ENCODE measurements at places on chromosomes 2 and 18.
A peak's percentile ranks its signal among the peaks of the same experiment; 100 is the strongest.

GRCh38 chr2:43154685-43155084, 71.7 kb downstream of the ZFP36L2 start:
- DNase-seq: no peak

DNA sequence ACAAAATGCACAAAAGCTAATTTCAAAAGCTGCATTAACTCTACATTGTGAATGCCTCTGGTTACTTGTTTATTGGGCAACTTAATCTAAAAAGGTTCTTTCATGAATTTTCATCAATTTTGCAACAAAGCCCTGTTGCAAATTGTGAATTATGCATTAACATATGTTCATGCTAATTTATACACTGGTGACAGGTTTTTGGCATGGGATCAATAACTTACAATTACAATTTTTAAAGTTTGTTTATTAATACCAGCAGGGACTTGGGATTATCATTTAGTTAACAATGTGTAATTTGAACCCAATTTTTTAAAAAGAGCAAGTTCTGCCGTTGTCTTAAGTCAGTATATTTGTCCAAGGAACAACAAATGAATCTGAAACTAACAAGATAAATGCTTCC, 183.6 kb downstream of the DCC start:
- DNase-seq: no peak

GRCh38 chr2:28449488-28450395, 46.1 kb upstream of the PLB1 start:
- peak; percentile 85 for DNase-seq

DNA sequence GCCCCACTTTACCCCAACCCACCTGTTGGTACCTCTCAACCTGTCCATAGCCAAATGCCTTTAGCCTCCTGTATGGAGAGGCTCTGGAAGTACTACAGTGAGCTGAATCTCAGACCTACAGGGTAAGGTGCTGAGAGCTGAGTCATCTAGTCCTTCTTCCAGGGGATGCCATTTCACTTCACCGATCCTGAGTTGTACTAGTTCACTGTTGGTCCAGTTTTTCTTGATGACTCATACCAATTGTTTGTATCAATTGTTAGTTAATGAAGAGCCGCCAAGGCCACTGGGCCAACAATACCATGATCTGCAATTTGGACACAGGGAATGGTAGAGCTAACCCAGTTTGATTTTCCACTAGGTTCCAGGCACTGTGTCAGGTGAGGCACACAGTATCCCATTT, 257.0 kb downstream of the CLIP4 start:
- peak; percentile 2 for DNase-seq

- DNase-seq: no peak
Observed at GRCh38 chr2:20580690-20581437, 70.0 kb downstream of the HS1BP3 start.

GRCh38 chr2:10471046-10471571, 23.0 kb upstream of the ODC1 start:
- DNase-seq: no peak

GRCh38 chr2:41495050-41495449, 552.8 kb upstream of the PKDCC start:
- DNase-seq: no peak

GRCh38 chr2:224268441-224268840, 133.5 kb downstream of the FAM124B start:
- DNase-seq: peak; percentile 98

- DNase-seq: no peak
Observed at GRCh38 chr2:96503637-96504243, 1.4 kb downstream of the NEURL3 start.

GRCh38 chr18:79853993-79854364, 56.2 kb downstream of the KCNG2 start:
- no peak for DNase-seq

- DNase-seq: no peak
Observed at GRCh38 chr2:149719695-149720094, 132.1 kb upstream of the MMADHC start.

DNA sequence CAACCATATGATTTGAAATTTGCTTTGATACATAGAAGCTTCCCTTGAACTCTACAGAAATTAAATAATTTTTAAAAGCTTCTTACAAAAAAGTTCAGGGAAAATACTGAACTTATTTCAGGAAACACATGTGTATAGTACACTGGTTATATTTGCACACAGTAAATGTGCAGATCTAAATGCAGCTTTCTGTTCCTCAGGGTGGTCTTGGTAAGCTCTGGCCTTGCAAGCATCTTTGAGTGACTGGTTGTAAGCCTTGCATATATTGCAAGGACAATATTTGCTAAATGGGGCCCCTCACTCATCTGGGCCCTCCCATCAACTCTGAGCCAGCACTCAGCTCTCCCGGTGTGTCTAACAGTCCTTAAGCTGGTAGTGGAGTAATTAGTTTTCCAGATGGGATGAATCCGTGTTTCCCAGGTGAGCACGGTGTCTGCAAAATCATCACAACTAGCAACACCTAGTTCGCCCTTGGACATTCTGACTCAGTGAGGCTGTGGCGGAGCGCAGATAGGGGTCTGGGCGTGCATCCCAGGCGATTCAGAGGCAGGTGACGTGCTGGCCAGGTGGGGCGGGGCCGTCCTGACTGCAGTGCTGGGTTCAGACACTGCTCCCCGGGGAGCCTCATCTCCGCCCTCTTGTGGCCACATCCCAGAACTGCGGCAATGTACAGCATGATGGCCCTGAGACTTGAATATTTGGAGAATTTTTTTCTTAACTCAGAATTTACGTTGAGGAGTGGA, 149.6 kb downstream of the MBP start:
- peak; percentile 92 for DNase-seq

DNA sequence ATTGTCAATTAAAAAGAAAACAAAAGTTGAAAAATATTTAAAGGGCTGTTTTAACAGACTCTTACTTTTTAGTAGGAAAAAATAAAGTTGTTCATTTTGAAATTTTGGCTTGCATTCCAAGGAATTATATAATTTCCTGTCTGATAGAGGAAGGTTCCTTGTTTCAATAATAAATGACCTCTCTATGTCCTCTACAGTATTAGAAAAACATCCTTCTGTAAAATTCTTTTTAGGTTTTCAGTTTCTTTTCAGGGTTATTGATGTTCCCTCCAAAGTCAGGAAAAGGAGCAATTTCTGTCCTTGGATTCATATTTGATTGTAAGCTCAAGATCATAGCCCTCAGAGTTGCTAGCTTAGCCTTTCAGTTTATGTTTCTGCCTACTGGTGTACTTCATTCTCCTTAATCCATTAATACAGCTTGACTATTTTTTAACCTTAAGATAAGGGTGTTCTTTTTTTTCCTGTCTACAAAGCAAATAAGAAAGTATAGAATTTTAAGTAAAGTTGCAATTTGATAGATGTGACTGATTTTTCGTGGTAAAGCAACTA, 125.2 kb upstream of the COL3A1 start:
- DNase-seq: no peak

- DNase-seq: no peak
Observed at GRCh38 chr18:54323970-54324369, 33.7 kb downstream of the STARD6 start.

DNA sequence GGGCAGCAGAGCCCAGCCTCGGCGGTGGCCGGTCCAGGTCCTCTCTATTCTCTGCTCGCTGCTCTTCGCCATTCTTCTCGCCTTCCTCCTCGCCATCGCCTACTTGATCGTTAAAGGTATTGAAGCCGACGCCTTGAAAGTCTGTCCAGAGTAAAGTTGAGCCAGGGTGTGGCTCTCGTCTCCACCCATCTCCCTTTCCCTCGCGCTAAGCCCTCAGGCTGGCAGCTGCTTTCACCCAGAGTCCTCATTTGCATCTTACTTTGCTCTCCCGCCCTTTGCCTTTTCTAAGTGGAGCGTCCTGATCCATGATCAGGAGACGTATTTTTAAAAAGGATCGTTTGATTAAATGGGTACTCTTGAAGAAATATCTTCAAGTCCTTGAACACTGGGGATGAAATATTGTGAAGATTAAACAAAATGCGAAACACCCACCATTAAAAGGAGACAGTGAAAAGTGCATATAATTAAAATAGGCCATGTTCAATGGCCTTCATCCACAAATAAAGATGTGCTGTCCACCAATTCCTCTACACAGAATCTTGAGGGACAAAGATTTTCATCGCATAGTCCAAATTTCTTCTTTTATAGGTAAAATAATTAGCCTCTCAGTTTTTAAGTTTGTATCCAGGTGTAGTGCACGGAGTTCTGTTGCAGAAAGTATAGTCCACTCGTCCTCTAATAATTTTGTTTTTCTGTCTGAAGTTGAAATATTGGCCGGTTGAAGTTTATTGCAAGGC, 657 bp downstream of the ARL6IP6 start:
- peak; percentile 78 for DNase-seq

DNA sequence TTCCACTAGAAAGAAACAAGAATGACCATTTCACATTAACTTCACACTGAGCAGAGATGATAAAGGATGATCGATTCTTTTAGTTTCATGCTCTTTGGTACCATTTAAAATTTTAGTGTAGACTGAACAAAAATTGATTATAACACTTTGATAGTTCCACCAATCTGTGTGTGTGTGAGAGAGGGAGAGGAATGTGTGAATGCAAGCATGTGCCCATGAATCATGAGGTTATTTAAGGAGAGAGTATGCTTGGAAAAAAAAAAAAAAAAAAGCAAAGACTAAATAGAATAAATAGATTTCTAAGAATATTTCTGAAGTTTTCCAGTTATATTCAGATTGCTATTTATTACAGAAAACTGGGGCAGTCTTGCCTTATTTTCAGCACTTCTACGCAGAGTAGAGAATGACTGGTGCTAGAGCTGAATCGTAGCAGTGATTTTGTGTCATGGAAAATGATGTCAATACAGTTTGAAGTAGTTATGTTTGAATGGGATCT, 900.8 kb downstream of the SLC4A3 start:
- DNase-seq: peak; percentile 50

DNA sequence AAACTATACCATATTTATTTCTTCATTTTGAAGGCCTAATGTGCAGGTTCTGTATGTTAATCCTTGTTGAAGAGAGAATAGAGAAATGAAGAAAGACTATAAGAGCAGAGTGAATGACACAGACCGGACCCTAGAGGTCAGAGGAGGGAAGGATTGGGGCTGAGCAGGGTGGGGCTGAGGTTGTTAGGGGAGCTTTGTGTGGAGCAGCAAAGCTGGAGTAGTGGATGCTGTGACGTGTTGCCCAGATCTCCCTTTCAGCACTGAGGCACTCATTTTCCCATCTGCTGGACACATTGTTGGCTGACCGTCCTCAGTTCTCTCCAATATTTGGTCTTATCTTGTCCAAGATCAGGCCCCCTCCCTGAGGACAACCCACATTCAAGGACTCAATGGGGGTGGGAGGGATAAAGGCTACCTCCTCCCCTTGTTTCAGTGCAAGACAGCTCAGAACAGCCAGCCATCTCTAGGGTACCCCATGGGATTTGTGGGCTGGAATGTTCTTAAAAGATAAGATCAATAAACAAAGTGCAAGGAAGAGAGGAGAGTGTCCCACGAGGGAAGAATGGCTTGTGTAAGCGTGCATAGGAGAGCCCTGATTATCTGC, 143.6 kb downstream of the TDRD15 start:
- no peak for DNase-seq

DNA sequence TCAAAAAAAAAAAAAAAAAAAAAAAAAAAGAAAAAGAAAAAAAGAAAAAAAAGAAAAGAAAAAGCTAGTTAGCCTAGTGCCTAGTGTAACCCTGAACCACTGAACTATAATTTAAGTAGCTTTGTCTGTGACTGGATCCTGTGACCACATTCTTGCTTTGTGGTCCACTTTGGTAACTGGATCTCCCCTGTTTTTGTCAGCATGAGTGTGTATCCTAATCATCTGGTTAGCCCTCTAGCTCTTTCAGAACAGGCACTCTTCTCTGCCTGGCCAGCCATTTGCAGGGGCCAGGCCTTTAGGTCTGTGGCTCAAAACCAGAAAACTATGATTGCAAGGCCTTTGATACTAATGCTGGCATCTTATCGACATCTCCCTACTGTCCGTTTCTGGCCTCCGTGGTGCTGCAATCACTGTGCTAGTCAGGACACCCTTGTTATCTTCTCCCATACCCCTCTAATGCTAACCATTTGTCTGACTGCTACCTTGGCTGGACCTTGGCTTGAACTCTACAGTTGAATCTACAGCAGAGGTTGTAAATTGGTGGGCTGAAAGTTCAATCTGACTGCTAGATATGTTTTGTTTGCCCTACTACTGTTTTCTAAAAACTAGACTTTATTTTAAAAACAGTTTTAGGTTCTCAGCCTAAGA, 40.5 kb downstream of the RBKS start:
- DNase-seq: no peak

GRCh38 chr2:240615820-240616547, 9.3 kb upstream of the GPR35 start:
- DNase-seq: no peak

DNA sequence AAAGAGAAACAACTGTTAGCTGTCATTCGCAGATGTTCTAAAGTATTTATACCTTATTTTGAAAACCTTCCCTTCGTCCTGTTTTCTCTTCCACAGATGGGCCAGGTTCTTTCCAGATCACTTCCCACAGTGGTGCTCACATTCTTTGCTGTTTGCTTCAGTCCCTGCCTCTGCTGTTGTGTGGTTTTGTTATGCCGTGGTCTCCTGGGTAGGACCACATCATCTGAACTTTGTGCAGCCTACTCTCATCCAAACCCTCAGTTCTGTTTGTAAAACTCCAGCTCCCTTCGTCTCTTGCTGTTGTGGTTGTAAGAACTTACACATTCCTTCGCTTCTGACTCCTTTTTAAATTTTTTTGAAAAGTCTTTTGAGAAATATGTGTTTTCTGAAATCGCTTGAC, 38.1 kb downstream of the ZNF236 start:
- no peak for DNase-seq

GRCh38 chr2:45855374-45855773, 203.9 kb downstream of the PRKCE start:
- DNase-seq: no peak

GRCh38 chr2:169495310-169495928, 14.1 kb upstream of the KLHL41 start:
- no peak for DNase-seq

DNA sequence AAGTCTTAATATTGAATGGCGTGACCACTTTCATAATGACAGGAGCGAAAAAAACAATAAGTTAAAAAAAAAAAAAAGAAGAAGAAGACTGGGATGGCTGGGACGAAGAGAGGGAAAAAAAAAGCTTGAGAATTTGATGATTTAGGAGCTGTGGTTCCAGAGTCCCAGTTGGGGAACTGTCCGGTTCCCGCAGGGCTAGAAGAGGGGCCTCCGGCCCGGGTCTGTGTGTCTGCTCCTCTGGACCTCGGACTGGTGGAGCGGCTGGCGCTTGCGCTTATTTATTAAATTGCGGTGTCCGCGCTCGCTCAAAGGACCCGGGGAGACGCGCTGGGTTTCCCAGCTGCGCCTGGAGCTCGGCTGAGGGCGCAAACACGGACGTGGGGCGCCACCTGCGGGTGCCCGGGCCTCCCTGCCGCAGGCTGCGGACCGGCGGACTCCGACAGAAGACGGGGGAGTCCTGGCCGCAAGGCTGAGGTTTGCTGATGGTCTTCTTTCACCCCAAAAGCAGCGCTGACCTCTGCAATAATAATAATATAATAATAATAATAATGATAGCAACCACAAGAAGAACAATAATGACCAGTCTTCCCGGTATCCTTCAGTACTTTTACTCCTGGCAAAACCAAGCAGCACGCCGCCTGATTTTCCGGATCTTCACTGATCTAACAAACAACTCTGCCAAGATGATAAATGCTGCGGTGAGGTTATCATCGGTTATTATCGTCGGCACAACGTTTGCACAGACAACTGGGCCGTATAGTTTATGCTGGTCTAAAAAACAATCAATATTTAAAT, at the start of gene CBLN2:
TSS of gene CBLN2 (minus strand) at position 251 of the 795 bp plus-strand sequence. CDS start 2,182 bp downstream, outside the sequence.
- peak; percentile 25 for DNase-seq
